ENCODE measurements at places on chromosomes 4 and X.

GRCh38 chrX:115413246-115413878 lies 123.8 kb downstream of the LUZP4 start:
- DNase-seq = no peak

- DNase-seq = no peak
These were observed 27.8 kb downstream of the NAA11 start for GRCh38 chr4:79298027-79298426.

- no peak for DNase-seq
These were observed 581.3 kb upstream of the TENM3 start for GRCh38 chr4:181661923-181662322.

GRCh38 chr4:80229128-80229527 lies 31.8 kb downstream of the PRDM8 start:
- no peak for DNase-seq

- DNase-seq = no peak
These were observed 88.6 kb upstream of the HHIP start for GRCh38 chr4:144557404-144557803.

- no peak for DNase-seq
These were observed 52.7 kb downstream of the HTT-AS start for GRCh38 chr4:3021627-3022026.

- no peak for DNase-seq
These were observed 69.1 kb upstream of the PLAC1 start for GRCh38 chrX:134727363-134727762.

- no peak for DNase-seq
These were observed 35.0 kb downstream of the AMMECR1 start for GRCh38 chrX:110282922-110283321.

GRCh38 chr4:126386512-126386911 lies 1071.8 kb downstream of the FAT4 start:
- DNase-seq = no peak

GRCh38 chr4:54226404-54227255 lies 2.5 kb upstream of the PDGFRA start:
- no peak for DNase-seq

DNA sequence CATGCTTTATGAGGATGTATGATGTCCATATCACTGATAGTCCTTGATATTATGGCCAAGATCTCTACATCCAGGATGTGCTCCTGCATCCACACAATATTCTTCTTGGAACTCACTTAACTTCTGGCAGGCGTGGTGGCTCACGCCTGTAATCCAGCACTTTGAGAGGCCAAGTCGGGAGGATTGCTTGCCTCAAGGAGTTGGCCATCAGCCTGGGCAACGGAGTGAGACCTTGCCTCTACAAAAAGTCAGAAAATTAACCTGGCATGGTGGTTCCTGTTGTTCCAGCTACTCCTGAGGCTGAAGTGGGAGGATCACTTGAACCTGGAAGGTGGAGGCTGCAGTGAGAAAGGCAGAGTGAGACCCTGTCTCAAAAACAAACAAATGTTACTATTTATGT lies 2.3 kb upstream of the HNRNPD start:
- DNase-seq = no peak

- DNase-seq = no peak
These were observed 110.1 kb downstream of the USP46 start for GRCh38 chr4:52548818-52549570.

GRCh38 chrX:66731398-66731797 lies 92.5 kb upstream of the EDA2R start:
- DNase-seq = no peak

DNA sequence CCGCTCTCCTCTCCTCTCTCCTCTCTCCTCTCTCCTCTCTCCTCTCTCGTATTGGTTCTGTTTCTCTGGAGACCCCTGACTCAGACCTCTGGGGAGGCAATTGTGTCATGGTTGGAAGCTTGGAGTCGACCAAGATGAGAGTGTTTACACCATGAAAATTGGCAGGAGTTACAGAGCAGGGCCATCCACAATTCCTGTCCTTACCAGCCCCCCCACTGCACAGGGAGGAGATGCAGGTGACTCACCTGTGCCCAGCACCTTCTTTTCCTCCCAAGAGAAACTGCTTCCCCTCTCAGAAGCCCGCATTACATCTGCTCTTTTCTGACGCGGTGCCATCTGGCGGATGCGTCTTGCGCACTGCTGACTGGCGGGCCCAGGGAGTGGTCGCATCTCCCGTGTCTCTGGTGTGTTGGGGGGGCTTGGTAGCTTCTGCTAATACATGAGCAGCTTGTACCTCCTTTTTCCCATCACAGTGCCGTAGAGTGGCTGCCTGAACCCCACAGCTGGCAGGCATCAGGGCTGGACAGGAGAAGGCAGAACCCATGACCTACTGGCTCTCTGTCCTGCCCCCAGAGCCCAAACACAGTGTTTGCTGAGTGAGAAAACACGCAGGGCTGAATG lies 31.4 kb upstream of the GPR78 start:
- DNase-seq = no peak

DNA sequence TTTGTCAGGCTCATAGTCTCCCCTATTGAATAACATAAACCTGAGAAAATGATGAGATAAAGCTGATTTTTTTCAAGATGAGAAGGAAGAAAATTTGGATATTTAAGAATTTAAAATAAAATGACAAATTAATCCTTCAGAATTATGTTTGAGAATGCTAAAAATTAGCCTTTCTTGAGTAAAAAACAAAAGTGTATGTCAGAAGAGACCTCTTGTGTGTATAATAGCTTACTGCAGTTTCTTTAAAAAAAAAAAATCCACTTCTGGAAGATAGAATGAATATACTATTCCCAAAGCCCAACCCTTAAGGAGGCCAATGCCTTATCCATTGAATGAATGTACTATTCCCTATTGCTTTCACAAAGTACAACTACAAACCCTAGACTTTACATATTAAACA lies 281.8 kb downstream of the RAPGEF2 start:
- DNase-seq = no peak

DNA sequence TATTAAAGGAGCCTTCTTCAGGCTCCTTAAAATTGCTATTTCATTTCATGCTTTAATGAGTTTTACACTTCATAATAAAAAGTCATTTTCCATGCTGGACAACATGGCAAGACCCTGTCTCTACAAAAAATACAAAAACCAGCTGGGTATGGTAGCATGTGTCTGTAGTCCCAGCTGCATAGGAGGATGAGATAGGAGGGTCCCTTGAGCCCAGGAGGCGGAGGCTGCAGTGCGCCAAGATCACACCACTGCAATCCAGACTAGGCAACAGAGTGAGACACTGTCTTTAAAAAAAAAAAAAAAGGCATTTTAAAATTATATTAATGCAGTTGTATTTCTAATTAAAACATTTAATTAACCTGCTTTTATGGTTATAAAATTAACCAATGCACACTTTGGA lies 49.2 kb downstream of the PDS5A start:
- DNase-seq = no peak

DNA sequence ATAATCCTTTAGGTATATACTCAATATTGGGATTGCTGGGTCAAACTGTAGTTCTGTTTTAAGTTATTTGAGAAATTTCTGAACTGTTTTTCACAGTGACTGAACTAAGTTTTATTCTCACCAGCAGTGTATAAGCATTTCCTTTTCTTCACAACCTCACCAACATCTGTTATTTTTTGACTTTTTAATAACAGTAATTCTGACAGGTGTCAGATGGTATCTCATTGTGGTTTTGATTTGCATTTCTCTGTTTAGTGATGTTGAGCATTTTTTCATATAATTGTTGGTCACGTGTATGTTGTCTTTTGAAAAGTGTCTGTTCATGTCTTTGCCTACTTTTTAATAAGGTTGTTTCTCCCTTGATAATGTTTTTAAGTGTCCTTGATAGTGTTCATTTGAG lies 112.6 kb downstream of the LINC00632 start:
- DNase-seq = no peak

- DNase-seq = no peak
These were observed 215.8 kb upstream of the LEF1 start for GRCh38 chr4:108384544-108384943.

- no peak for DNase-seq
These were observed 160.1 kb upstream of the GYPA start for GRCh38 chr4:144300616-144301015.

GRCh38 chr4:25161593-25161950 lies 1.3 kb upstream of the SEPSECS start:
- DNase-seq = no peak

- no peak for DNase-seq
These were observed 235.9 kb downstream of the CPXCR1 start for GRCh38 chrX:88982933-88983332.

DNA sequence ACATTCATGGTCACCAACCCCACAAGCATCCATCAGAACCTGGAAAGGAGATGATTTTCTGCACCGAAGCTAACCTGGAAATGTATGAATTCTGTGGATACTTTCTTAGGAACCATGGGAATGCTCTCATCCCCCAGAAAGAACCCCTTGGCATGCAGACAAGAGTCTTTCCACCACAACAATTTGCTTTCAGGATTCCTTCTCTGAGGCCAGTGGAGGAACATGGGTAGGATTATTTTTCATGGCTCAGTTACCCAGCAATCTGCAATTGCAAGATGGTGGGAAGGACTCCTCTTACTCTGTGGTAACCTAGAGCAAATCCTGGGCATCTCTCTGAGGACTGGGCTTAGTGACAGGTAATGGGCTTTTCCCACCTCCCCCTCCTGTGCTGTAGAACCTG lies 131.9 kb upstream of the MSX1 start:
- no peak for DNase-seq

DNA sequence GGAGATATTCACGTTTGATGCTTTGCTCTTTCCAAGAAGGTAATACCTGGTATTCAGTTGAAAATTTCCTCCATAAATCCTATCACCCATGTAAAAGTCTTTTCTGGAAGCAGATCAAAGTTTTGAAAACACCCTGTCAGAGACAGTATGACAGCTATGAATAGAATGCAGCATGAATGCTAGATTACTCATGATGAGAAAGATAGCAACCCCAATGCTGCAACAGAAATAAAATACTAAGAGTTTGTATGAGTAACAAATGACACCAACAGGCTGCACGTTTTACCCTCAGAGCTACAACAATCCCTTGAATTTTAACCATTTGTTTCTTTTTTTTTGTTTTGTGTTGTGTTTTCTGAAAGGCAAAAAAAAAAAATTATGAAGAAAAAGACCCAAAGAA lies 108.6 kb downstream of the ARHGAP6 start:
- no peak for DNase-seq

DNA sequence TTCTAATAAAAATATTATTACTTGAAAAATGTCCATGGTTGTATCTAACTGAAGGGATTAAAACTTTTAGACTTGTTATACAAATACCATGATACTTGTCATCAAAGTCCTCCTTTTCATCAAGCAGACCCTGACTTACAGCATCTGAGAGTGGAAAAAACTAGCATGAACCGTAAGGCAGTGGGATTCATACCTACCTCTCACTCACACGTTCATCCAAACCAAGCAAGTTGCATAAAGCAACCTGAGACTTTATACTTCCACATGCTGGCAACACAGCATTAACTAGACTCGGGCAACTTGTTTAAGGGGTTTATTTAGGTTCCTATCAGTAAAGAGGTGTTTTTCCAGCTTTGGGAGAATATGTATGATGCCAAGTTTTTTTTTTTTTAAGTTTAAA lies 22.6 kb upstream of the TLR7 start:
- no peak for DNase-seq

GRCh38 chrX:47296766-47297365 lies 64.1 kb downstream of the USP11 start:
- DNase-seq = peak; percentile 47

DNA sequence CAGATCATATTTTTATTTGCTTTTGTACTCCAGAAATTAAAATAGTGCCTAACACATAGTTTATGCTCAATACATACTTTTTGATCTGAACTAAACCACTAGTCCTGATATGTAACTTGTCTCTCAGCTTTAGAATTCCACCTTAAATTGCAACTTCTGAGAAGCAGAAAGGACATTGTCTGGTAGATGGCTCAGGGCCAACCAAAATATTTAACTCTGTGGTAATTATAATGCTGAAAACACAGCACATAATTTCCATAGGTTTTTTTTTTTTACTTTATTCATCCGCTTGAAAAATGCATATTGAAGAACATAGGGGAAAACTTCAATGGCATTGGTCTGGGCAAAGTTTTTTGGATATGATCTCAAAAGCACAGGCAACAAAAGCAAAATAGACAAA lies 59.3 kb downstream of the AREG start:
- no peak for DNase-seq

DNA sequence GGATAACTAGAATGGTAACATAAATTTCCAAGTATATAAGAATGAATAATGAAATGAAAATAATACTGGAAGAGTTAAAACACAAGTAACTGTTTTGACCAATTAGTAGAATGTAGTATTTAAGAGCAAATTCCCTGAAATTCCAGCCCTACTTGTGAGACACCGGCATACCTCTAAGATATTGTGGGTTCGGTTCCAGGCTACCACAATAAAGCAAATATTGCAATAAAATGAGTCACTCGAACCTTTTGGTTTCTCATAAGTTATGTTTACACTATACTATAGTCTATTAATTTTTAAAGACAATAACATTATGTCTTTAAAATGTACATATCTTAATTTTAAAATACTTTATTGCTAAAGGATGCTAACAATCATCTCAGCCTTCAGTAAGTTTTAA lies 15.2 kb upstream of the IQCM start:
- no peak for DNase-seq

DNA sequence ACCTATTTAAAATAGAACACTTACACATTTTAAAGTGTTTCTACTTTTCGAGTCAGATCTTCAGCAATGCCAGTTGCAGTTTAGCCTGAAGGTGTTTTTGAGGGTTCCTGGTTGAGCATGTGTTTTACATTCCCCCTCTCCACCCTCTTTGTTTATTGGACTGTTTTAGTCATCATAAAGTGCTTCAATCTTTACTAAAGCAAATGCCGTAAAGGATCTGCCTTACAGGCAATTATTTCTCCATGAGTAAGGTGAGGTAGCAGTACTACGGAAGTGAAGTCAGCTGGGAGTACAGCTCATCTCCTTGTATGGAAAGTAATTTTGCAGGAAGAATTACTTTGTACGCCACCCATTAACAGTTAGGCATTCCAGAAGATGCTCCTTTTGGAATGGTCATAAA lies 36.9 kb downstream of the PDLIM5 start:
- no peak for DNase-seq

DNA sequence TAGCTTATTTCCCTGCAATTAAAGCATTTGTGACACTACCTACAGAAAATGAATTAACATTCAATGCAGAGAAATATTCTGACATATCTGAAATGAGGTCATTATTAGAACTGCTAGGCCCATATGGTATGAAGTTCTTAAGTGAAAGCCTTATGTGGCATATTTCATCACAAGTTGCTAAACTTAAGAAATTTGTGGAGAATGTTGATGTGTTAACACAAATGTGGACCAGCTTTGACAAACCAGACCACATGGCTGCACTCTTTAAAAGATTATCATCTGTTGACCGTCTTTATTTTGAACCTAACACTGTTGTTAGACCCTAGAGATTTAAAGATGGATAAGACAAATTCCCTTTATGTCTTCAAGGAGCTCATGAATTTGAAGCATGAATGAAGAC lies 1024.1 kb downstream of the RPA4 start:
- DNase-seq = no peak

GRCh38 chr4:128353791-128354190 lies 66.2 kb upstream of the PGRMC2 start:
- DNase-seq = no peak
